Small intestine (tissue), 16 donors: ENCODE measurements at places on chromosomes 5 and 9.

- DNase-seq = no peak
Measured at GRCh38 chr5:143826951-143827444, 15.0 kb downstream of the HMHB1 start.

GRCh38 chr9:132049323-132049882 is 30.3 kb downstream of the MED27 start:
- no peak for DNase-seq

- no peak for DNase-seq
Measured at GRCh38 chr5:59517926-59518585, 375.5 kb downstream of the PDE4D start.

DNA sequence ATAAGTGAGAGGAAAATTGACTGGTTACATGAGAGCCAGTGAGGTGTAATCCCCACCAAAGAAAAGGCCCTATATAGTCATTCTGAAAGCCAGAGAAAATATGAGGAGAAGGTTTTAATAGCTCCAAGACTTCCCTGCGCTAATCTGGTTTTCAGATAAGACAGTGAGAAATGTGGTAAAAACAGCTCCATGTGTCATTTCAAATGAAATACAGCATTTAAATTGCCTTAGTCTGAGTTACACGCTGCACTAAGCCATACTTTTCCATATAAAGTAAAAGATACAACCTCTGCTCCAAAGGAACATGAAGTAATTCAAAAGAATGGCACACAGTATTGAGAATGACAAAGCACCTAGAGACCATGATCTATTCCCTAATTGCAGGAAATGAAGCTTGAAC is 378.0 kb upstream of the PDE4D start:
- no peak for DNase-seq

DNA sequence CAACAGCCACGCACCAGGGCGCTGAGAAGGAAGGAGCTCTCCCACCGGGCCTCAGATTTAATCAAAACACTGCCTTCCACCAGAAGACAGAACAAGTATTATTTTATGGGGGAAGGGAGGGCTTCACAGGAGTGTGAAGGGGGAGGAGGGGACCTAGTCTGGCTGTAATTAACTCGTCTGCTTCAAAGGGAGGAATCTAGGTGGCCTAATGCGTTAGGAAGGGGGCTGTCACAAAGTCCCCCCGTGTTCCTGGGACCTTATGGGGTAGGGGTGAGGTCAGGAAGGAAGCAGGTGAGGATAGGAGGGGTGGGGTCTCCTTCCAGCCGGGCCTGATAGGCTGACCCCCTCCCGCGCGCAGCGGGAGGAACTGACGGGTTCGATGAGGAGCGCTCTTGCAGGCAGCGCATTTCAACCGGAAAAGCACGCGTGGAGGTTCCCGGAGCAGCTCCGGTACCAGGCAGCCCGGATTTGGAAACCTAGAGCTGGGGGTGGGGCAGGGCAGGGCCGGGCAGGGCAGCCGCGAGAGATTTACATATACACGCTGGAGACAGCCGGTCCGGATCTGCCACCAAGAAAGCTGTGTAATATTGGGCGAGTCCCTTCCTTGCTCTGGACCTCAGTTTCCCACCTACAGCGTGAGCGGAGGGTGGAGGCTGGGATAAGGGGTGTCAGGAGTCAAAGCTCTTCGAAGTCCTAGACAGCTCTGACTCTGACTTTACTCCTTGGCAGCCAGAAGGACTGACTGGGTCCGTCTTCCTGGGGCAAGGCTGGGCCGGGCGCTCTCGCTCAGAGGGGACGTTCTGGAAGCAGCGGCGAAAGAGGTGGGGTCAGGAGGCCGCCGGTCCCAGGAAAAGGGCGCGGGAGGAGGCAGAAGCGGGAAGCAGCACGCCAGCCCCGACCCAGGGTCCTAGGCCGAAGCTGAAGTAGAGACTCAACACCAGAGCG is 1.8 kb downstream of the SHB start:
- DNase-seq = peak; percentile 72

DNA sequence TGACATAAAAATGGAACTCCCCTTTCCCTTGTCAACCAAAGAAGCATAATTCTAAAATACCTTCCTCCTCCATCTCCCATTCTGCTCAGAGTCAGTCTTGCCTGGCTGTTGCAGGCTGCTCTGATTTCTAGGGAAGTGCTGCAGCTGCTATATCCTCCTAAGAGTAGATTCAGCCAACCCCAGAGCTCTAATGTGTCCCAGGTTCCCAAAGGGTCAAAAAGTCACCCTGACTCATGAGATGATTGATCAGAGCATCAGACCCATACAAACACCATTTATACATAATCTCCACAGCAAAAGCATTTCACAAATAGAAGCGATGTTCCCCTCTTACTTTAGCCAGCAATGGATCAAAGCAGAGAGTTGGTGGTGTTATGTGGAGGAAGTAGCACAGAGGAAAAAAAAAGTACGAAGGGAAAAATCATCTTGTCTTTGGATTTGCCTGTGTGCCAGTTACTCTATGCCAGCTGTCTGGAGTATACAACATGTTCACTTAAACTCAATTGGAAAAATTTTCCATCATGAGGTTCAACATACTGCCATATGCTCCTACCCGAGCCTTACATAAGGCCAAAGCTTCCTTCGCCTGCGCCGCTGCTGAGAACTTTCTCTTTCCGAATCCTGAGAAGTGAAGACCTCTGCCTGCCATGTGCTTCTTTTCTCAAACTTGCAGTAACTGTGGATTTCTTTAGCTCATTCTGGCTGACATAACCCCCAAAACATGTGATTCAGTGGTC is 258.0 kb downstream of the TLE4 start:
- no peak for DNase-seq

GRCh38 chr9:109117856-109118807 is 1.6 kb downstream of the TMEM245 start:
- DNase-seq = peak; percentile 90
